ENCODE measurements at places on chromosomes 11 and 22.

DNA sequence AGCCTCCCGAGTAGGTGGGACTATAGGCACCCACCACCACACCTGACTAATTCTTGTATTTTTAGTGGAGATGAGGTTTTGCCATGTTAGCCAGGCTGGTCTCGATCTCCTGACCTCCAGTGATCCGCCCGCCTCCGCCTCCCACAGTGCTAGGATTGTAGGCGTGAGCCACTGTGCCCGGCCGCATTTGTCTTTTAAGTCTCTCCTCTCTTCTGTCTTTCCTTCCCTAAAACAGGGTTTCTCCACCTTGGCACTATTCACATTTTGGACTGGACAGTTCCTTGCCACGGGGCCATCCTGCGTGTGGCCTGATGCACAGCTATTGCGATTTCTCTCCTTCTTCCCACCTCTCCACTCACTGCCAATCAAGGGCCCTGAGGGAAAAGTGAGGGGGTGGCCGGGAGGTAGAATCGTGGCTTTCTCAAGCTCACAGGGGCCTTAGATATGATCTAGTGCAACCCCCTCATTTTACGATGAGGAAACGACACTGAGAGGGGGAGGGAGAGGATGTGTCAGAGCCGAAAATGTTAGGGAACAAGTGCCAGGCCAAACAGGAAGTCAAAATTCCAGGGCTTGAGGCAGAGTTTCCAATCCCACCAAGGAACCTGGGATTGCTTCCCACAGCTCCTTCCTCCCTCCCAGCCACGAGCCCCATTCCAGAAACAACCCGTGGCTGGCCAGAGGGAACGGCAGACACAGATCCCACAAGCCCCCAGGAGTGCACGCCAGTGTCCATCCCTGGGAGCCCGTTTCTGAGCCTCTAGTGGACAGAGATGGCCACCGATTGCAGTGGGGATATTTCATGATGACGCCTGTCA is 21.2 kb downstream of the SCGB1A1 start:
- peak; percentile 45 for DNase-seq

- DNase-seq = peak; percentile 12
Observed at GRCh38 chr11:134727204-134727603, 315.2 kb upstream of the B3GAT1 start.

GRCh38 chr11:45605051-45605450 is 60.4 kb downstream of the CHST1 start:
- DNase-seq = no peak

DNA sequence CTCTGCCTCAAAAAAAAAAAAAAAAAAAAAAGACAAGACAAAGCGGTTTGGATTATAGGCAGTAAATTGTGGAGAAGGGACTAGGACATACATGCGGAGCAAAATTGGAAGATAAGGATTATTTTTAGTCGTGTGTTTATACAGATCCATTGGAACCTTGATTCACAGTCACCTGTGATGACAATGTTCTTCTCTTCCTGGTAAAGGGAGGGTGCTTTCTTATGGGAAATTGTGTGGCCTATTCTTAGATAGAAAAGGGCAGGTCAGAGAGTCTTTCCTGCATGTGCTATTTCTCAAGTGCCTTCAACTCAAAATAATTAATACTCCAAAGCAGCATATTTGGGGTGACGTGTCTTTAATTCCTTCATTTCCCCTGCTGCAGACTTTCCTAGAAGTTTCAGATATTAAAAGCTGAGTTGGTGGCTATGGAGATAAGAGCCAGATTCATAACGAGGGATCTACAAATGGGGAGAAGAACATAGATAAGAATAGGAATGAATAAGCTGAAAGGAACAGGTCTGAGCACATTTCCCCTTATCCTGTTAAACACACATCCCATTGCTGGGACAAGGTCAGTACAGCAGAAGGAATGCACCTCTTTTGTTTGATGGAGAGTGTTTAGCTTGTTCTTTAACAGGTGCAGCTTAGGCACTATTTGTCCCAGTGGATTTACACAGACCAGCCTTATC is 22.5 kb downstream of the GSTT2B start:
- no peak for DNase-seq

DNA sequence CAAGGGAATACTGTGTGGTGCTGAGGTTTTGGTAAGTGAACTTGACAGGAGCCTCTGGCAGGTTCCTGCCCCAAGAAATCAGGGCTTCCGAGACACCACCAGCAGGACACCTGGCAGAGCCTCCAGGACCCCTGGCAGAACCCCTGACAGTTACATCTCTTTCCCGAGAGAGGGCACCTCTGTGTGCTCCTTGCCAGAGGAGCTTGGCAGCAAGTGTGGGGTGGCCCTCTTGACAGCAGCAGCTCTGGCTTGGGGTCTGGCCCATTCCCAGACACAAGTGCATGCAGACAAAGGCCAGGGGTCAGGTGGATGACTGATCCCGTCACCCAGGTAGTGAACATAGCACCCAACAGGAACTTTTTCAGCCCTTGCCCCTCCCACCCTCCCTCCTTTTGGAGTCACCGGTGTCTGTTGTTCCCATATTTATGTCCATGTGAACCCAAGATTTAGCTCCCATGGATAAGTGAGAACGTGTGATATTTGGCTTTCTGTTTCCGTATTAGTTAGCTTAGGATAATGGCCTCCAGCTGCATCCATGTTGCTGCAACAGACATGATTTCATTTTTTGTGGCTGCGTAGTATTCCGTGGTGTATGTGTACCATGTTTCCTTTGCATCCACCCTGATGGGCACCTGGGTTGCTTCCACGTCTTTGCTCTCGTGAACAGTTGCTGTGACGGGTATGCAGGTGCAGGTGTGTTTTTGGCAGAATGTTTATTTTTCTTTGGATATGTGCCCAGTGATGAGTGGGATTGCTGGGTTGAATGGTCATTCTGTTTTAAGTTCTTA is 21.2 kb upstream of the OSBPL5 start:
- no peak for DNase-seq

DNA sequence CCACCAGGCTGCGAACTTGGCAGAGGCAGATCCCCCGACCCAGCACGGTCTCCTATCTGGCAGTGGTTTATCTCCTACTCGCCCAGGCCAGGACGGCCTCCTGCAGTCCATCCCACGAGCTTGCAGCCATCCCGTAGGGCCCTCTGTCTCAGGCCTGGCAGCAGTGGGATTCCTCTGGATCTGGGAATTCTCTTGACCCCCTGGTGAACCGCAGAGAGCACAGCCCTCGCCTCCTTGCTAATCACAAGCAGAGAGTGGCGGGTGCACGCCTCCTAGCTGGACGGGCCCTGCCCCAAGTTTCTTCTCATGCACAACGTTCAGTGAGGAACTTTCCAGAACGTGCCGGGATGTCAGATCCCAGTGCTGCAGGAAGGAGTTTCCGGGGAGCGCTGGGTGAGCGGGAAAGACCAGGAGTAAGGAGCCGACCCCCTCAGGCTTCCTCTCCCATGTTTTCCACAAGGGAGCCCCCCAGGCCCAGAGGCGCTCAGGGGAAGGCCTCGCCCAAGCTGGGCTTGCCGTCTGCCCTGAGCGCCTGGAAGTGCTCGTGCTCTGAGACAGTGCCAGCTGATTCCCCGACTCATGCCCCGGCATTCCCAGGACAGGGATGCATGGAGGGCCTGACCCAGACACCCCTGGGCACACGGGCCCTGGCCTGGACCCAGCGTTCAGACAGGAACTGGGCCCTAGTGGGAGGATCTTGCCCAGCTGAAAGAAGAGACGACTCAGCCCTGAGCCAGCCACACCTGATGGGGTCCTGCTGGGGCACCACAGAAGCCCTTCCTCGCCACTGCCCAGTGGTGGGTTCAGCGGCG is 24.6 kb downstream of the IGF2 start:
- DNase-seq = no peak

GRCh38 chr22:29331658-29332300 is 16.3 kb upstream of the RASL10A start:
- no peak for DNase-seq

DNA sequence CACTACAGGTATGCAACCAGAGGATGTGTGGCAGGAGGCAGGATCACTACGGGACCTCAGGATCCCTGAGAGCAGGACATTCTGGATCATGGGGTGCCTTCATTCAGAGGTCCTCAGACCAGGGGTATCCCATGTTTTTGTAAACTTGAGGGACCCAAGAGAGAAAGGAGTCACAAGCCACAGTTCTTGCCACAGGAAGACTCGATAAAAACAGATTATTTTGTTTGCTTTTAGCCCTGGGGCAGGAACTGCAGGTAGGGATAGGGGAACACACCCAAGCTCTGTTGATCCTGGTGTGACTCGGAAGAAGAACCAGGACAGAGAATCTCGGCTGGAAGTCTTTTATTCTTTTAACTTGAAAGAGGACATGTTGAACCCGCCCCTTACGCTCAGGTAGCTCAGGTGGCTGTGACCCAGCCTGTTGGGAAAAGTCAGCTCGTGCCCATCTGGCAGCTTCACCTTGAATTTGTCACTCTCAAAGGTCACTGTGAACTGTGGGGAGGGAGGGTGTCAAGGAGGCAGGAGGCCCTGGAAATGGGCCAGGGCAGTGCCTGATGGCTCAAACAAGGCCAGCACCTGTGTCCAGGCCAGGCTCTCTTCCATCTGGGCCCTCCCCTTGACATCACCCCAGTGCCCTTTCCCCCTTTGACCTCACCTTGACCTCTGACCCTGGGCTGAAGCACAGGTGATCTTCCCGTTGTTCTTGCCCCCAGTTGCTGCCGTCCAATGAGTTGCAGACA is 9.8 kb downstream of the LGALS2 start:
- no peak for DNase-seq

GRCh38 chr11:97738751-97739150 is 1282.0 kb upstream of the CNTN5 start:
- DNase-seq = no peak

DNA sequence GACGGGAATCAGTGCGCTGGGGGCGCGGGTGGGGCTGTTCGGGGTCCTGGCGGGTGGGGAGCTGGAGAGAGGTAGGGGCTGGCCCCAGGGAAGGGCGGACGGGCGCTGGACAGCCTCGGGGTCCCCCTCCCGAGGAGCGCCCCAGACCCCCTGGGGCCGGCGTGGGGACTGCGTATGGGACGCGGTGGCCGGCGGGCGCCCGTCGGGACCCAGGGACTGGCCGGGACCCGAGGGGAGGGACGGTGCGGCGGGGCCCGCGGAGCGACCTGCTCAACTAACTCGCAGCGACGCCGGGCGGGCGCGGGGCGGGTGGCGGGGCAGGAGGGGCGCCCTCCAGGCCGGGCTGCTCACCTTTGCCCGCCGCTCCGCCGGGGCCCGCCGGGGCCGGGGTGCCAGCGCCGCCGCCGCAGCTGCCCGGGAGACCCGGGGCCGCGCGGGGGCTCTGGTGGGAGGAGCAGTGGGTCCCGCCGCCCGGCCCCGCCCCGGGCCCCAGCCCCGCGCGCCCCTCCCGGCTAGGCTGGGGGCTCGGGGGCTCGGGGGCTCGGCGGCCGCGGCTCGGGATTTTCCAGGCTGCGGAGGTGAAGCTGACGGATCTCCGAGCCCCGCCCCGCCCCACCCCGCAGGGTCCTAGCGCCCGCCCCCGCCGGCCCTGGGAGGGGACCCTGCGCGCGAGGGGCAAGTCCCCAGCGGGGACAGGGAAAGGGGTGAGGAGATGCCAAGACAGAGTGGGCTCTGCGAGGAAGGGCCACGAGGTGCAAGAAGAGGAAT is 12.3 kb downstream of the STARD10 start:
- no peak for DNase-seq

- peak; percentile 39 for DNase-seq
Observed at GRCh38 chr11:27183672-27184457, 143.2 kb downstream of the BBOX1 start.

DNA sequence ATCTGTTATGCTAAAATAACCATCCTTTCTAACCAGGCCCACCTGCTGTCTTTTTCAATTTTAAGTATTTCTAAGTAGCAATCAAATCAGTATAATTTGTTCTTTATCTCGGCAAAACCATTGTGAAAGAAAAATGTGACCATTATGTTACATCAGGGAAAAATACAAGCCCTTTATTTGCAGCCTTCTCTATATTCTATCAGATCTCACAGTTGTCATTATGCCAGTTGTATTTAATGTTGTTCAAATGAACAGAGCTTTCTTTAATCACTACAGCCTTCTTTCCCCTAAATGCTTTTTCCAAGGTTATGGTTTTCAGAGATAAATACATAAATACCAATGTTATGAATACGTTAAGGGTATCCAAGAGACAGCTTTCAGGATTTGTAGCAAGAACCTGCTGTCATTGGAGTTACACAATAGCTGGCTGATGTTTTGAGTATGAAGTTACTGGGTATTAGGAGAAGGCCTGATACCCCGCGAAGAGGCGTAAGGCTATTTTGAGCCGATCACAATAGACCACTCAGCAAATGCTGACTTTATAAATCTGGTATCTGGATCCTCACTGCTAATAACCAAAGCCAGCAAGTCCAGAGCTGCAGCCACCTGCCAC is 406.3 kb downstream of the CADM1 start:
- no peak for DNase-seq

- peak; percentile 25 for DNase-seq
Observed at GRCh38 chr11:34996958-34997357, 80.5 kb downstream of the PDHX start.

DNA sequence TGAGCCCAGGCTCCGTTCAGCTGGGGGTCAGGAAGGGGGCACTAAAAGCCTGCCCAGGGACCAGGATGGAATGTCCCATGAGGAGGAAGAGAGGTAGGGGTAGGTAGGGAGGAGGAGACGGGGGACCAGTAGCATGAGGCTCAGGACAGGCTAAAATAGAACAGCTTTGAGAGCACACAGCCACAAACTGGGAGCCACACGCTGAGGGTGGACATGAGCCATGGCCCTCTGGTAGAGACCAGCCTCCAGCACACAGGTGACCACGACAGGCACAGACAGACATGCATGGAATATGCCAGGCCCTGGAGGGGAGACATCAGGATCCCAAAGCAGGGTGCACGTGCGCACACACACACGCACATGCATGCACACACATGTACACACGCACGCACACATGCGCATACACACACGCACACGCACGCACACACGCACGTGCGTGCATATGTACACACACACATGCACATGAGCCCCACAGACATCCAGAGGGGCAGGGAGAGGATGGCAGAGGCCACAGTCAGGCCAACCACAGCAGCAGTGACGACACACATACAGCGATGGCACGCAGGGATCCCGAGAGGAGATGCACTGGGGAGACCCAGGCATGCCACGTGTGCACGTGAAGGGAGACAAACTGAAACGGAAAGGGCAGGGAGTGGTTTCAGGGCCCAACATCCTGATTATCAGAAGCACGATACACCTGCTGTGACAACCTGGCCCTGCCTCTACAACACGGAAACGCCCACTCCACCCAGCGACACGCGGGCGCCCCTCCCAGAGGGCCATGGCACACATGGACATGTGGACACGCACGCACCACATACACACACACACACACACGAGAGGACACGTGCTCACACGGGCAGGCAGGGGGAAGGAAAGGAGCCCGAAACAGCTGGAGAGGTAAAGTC is 25.7 kb downstream of the LRRC10B start:
- DNase-seq = no peak

GRCh38 chr22:31080164-31080847 is 812 bp upstream of the SMTN start:
- no peak for DNase-seq

DNA sequence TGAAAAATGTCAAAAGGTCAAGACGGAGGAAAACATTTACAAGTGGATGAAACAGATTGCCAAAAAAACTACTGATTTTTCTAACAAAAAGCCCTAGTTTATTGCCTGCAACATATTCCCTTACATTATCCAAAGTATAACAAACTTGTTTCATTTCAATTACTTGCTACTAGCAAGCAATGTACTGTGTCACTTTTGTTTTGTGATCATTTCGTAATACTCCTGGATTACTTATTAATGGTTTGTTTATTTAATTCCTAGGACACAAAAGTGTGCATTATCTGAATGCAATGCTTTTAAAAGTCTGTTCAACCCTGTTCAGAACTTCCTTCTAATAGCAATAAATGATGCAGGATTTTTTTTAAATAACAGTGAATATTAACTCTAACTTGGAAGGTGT is 50.9 kb downstream of the CCDC34 start:
- DNase-seq = no peak

- DNase-seq = no peak
Observed at GRCh38 chr11:111996129-111996528, 29.1 kb upstream of the DLAT start.
